ENCODE measurements at places on chromosomes 12 and 14.
A peak's percentile ranks its signal among the peaks of the same experiment; 100 is the strongest.

- DNase-seq, result no peak
Measured at GRCh38 chr12:107032266-107032665, 45.3 kb upstream of the MTERF2 start.

DNA sequence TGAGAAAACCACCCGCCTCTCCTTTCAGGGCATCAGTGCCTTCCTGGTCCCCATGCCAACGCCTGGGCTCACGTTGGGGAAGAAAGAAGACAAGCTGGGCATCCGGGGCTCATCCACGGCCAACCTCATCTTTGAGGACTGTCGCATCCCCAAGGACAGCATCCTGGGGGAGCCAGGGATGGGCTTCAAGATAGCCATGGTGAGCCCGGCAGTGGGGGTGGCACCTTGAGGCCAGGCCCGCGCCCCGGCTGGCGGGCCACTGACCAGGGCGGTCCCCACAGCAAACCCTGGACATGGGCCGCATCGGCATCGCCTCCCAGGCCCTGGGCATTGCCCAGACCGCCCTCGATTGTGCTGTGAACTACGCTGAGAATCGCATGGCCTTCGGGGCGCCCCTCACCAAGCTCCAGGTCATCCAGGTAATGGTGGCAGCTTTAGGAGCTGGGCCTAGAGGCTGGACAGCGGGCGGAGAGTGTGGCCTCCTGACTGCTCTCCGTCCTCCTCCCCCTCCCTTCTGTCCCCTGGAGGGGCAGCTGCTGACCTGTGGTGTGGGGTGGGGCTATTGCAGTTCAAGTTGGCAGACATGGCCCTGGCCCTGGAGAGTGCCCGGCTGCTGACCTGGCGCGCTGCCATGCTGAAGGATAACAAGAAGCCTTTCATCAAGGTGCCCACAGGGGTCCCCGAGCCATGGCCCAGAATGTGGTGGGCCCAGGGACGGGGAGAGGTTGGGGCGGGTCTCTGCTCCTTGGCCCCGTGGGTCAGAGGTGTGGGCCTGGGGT, 12.8 kb downstream of the ACADS start:
- no peak for DNase-seq

- DNase-seq, result no peak
Measured at GRCh38 chr14:105495101-105495989, 4.3 kb downstream of the TEDC1 start.

DNA sequence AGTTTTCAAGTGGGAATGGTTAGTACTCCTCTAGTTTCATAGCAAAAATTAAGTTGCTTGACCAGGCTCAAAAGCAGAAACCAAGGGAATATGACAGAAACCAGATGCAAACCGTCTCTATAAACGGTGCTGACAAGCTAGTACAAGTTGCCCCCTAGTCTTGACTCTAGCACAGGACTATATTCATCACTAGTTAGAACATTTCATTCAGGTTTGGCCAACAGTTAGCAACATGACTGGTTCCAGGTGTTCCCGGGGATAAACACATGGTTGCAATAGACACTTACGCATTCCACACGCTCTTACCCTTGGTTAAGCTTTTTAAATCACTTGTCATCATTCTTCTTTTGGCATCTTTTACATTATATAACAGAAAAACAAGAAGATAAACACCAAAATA, 103.6 kb downstream of the SCFD1 start:
- no peak for DNase-seq

DNA sequence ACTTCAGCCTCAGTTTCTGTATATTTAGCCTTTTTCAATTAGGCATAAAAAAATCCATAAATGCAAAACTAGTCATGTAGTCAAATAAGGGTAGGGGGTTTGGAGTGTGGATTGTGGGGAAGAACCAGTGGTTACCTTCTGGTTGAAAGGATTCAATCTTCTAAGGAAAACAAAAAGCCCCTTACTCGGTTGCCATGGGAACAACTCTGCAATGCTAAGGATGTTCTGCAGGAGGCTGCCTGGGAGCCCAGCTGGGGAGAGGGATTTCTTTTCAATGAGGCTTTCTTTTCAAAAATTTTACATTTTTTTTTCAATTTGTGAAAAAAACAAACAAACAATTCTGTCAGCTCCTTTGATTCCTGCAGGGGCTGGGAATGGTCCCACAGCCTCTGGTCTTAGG, 67.2 kb downstream of the SLC8A3 start:
- no peak for DNase-seq

GRCh38 chr12:495466-495865, 35.7 kb downstream of the B4GALNT3 start:
- DNase-seq, result no peak

- peak; percentile 67 for DNase-seq
Measured at GRCh38 chr14:35355981-35356841, 48.3 kb downstream of the NFKBIA start.

DNA sequence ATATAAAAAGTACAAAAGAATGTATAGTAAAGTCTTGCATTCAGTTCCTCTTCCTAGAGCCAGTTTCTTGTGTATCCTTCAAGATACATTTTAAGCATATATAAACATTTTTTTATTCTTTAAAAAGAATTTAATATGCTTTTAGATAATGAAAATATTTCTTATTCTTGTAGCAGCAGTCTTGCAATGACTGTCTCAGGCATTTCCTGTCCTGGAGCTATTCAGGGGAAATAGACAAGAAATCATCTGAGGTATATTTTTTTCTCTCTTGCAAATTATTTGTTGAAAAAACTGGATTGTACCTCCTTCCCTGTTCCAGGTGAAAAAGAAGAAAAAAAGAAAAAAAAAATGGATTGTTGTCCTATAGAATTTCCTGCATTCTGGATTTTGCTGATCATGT, 17.0 kb upstream of the ERBB3 start:
- DNase-seq, result no peak

GRCh38 chr12:132471011-132471857, 18.7 kb upstream of the FBRSL1 start:
- peak; percentile 47 for DNase-seq

GRCh38 chr14:99424306-99424877, 56.3 kb downstream of the SETD3 start:
- DNase-seq, result no peak

DNA sequence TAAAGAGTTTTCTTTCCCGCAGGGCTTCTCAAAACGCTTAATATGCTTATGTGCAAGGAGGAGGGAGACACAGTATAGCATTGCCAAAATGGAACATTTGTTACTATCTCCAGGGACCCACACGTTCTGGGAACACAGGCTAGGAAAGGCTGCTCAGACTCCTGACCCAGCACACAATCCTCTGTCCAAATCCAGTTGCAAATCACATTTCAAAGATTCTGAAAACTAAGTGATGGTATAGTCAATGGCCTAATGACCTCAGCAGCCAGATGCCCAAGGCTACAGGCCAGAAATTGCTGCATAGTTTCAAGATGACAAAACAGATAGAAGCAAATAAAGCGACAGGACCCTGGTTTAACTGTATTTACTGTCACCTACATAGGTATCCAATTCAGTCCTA, 97.0 kb upstream of the GRIP1 start:
- DNase-seq, result no peak

GRCh38 chr12:132392389-132393244, 63.2 kb upstream of the GALNT9 start:
- no peak for DNase-seq

- no peak for DNase-seq
Measured at GRCh38 chr14:32298346-32298745, 30.8 kb upstream of the AKAP6 start.

DNA sequence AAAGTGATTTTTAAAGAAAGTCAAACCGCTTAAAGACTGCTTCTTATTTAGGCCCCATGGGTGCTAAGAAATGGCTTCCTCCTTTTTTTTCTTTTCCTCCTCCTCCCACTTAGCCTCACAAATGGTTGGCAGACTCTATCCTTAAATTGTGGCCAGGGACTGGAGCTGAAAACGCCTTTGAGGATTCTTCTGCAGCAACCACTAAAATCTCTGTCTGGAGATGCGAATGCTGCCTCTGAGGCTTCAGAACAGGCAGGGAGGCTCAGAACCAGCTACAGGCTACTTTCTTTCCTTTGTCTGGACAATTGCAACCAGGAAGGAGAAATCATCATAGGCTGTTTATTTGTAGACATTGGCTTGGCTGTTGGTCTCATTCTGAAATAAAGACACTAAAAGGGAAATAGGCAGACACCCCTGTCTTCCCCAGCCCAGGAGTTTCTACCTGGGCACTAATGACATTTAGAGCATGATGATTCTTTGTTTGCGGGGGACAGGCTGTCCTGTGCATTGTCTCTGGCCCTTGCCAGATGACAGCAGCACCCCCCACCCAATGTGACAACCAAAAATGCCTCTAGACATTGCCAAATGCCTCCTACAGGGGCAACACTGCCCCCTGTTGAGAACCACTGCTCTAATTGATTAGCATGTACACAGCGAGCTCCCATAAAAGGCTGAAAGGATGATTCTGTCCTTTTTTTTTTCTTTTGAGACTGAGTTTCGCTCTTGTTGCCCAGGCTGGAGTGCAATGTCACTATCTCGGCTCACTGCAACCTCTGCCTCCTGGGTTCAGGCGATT, 50.3 kb downstream of the MAP1LC3B2 start:
- DNase-seq, result no peak

DNA sequence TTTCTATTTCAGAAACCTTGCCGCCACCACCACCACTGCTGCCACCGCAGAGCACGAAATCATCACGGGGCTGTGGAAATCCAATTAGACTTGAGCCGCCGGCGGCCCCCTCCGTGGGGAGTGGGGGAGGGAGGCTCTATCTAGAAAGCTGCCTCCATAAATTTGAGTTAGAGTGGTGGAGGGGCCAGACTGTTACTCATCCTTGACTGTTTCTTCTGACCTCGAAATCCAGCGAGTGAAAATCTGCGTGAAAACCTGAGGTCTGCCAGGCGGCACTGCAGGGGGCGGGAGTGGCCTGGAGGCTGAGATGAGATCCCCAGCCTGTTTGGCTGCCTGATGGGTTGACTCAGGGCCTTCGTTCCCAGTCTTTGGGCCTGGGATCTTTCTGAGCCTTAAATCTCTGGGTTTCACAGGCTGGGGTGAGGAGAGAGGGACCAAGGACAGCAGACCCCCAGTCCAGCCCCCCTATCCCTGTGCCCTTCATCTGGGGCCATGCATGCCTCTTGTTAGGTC, 29.9 kb downstream of the TSPAN9 start:
- peak; percentile 95 for DNase-seq

GRCh38 chr12:95218150-95219133, 835 bp downstream of the VEZT start:
- peak; percentile 47 for DNase-seq

DNA sequence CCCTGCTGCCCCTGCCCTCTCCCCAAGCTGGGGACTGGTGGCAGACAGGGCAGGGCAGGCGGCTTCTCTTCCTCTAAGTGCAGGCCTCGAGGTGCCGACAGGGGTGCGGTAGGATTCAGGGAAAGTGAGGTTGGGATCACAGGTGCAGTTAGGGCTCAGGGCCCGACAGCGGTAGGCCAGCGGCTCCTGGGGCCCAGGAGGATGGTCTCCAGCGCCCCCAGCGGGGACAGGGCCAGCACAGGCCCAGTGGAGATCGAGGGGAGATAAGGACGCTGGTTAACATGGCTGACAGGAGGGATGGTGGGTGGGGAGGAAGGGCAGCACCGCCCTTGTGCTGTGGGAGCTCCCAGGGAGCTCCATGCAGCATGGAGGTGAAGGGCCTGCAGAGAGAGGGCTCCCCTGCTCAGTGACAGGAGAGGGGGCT, 935 bp upstream of the CRIP1 start:
- DNase-seq, result peak; percentile 17

DNA sequence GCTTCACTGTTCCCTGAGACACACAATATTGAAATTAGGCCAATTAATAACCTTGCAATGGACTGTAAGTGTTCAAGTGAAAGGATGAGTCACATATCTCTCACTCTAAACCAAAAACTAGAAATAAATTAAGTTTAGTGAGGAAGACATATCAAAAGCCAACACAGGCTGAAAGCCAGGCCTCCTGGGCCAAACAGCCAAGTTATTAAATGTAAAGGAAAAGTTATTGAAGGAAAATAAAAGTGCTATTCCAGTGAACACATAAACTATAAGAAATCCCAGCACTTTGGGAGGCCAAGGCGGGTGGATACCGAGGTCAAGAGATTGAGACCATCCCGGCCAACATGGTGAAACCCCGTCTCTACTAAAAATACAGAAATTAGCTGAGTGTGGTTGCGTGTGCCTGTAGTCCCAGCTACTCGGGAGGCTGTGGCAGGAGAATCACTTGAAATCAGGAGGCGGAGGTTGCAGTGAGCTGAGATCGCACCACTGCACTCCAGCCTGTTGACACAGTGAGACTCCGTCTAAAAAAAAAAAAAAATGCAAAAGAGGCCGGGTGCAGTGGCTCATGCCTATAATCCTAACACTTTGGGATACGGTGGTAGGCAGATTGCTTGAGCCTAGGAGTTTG, 10.4 kb upstream of the HEATR5A start:
- no peak for DNase-seq

- no peak for DNase-seq
Measured at GRCh38 chr12:1984759-1985158, 19.5 kb downstream of the DCP1B start.

DNA sequence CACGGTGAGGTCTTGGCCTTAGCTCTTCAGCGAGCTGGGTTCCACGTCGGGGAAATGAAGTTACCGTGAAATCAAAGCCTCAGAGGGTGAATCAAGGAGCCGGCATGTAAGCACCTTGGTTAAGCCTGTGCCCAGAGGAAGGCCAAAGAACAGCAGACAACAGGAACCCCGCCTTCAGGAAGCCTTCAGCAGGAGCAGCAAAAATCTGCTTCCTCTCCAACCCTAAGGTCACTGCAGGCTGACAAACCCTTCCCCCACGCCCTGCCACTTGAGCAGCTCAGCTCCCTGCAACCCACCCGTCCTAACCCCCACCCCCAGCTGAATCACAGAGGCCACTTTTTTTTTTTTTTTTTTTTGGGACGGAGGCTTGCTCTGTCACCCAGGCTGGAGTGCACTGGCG, 72.9 kb upstream of the LTA4H start:
- DNase-seq, result no peak

- DNase-seq, result peak; percentile 43
Measured at GRCh38 chr12:10241290-10241689, 28.6 kb downstream of the GABARAPL1 start.

DNA sequence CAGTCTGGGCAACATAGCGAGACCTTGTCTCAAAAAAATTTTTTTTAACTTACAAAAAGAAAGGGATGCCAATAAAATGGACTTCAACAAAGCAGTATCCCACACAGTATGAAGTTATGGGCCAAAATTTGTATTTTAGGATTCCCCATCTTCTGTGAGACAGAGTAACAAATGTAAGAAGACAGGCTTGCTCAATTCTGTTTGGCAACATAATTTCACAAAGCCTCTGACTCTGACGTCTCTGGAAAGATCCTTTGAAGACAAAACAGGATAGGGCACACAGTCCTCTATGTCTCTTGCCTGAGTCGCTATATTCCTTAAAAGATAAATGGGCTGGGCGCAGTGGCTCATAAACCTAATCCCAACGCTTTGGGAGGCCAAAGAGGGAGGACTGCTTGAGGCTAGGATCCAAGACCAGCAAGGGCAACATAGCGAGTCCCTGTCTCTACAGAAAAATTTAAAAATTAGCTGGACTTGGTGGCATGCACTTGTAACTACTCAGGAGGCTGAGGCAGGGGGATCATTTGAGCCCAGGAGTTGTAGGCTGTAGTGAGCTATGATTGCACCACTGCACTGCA, 1.1 kb upstream of the HOMEZ start:
- DNase-seq, result peak; percentile 56

DNA sequence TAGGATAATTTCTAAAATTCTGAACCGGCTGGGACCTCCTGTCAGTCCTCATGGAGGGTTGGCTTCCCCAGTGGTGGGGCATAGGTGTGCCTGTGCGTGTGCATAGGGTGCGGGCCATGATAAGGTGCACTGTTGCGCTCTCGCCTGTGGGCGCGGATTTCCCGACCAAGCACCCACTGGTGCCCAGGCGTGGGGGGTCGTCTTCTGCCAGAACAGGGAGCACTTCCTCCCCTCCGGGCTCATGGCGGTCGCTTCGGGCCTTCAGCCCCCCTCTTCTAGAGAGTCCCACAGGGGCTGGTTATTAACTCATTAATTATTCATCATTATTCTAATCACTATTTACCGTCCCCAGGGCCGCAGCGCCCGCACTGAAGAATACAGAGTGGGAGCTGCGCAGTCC, 2.8 kb downstream of the C1QL4 start:
- DNase-seq, result no peak
